CD4-positive, alpha-beta T cell (primary cell): ENCODE measurements at places on chromosomes 3 and 15.

GRCh38 chr15:41943543-41944312, 28.6 kb downstream of the EHD4 start:
- peaks cover 17% of the 10 kb centered on the region for H3K4me1 ChIP-seq
- no peak overlapping the region for H3K4me3 ChIP-seq
- no peak overlapping the region for H3K27ac ChIP-seq

GRCh38 chr3:114848082-114848481, 299.0 kb downstream of the ZBTB20 start:
- H3K4me3 ChIP-seq: no peak overlapping the region
- H3K36me3 ChIP-seq: no peaks in the 10 kb centered on the region

DNA sequence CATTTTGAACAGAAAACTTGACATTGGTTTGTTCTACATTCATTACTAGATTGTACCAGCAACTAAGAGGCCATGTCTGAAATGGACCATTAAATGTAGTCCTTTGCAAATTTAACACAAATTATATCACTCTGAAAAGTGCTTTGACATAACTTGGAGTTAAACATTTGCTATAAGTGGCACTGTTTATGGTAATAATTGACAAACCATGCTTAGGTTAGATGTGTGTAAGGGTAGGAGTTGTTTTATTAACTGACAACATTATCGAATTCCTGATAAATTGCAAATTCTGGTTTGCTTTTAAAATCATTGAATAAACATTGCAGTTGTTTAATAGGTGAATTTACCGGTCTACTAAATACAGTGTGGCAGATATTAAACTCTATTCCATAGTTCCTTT, 6.1 kb upstream of the TMEM207 start:
- H3K4me3 ChIP-seq: no peak overlapping the region
- no peaks in the 10 kb centered on the region for H3K36me3 ChIP-seq
- no peaks in the 10 kb centered on the region for H3K4me1 ChIP-seq
- no peak overlapping the region for H3K27ac ChIP-seq

GRCh38 chr3:111588527-111588926, 6.6 kb downstream of the ZBED2 start:
- no peak overlapping the region for H3K27ac ChIP-seq
- peaks cover 3% of the 10 kb centered on the region for H3K4me1 ChIP-seq
- H3K36me3 ChIP-seq: peaks cover 65% of the 10 kb centered on the region
- no peaks in the 10 kb centered on the region for H3K27me3 ChIP-seq
- DNase-seq: no peak

- H3K36me3 ChIP-seq: no peaks in the 10 kb centered on the region
- H3K27ac ChIP-seq: no peak within 1 kb of the TSS
- peak; percentile 27 for DNase-seq
These were observed at the start of gene MYEF2 for GRCh38 chr15:48177766-48178647. TSS of gene MYEF2 (minus strand) at chr15:48178295. CDS start at chr15:48178237, 58 bp downstream.

- no peaks in the 10 kb centered on the region for H3K27me3 ChIP-seq
- H3K4me3 ChIP-seq: no peak overlapping the region
- no peaks in the 10 kb centered on the region for H3K36me3 ChIP-seq
- H3K4me1 ChIP-seq: no peaks in the 10 kb centered on the region
- H3K27ac ChIP-seq: no peak overlapping the region
These were observed 72.8 kb downstream of the SLC9A9 start for GRCh38 chr3:143775459-143775858.

- H3K36me3 ChIP-seq: peaks cover 38% of the 10 kb centered on the region
- no peaks in the 10 kb centered on the region for H3K4me1 ChIP-seq
- no peak for DNase-seq
These were observed 37.7 kb downstream of the GPD1L start for GRCh38 chr3:32143849-32144757.

DNA sequence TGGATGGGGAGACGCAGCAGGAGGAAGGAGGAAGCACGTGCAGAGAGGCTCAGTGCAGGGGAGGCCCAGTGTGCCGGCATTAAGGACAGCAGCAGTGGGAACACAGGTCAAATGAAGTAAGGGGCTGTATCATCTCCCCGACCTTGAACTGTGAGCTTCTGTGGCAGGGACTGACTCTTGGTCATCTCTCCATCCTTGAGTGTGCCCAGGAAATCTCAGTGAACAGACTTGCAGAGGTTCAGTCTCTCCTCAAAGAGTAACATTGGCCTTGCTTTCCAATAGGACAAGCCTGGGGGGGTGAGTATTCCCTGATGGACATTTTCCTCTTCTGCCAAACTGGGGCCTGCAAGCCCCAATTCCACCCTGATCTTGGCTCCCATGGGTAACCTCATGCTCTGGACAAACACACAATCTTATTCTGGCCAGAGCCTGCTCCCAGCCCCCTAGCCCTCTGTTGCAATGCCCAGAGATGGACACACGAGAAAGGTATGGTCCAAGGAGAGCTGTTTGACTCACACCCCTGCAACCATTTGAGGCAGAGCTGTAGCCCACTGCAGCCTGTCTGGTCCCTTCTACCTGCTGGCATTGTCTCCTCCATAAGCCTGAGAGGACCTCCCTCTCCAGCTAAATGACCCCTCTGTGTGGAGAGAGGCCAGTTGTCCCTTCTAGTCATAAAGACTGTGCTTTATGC, 50.9 kb downstream of the TLE3 start:
- no peak overlapping the region for H3K4me3 ChIP-seq
- no peaks in the 10 kb centered on the region for H3K4me1 ChIP-seq
- H3K36me3 ChIP-seq: peaks cover 36% of the 10 kb centered on the region
- no peaks in the 10 kb centered on the region for H3K27me3 ChIP-seq

- no peak overlapping the region for H3K27ac ChIP-seq
- H3K4me1 ChIP-seq: peaks cover 7% of the 10 kb centered on the region
- H3K4me3 ChIP-seq: no peak overlapping the region
- DNase-seq: no peak
- H3K36me3 ChIP-seq: peaks cover 3% of the 10 kb centered on the region
- H3K27me3 ChIP-seq: no peaks in the 10 kb centered on the region
These were observed 29.6 kb downstream of the SFMBT1 start for GRCh38 chr3:53016236-53016635.

GRCh38 chr3:179107617-179108016, 36.0 kb upstream of the ZMAT3 start:
- no peaks in the 10 kb centered on the region for H3K4me1 ChIP-seq
- no peak for DNase-seq
- H3K27ac ChIP-seq: no peak overlapping the region
- H3K36me3 ChIP-seq: no peaks in the 10 kb centered on the region
- no peaks in the 10 kb centered on the region for H3K27me3 ChIP-seq
- H3K4me3 ChIP-seq: no peak overlapping the region

GRCh38 chr3:112303764-112304325, 9.8 kb upstream of the SLC9C1 start:
- H3K27me3 ChIP-seq: no peaks in the 10 kb centered on the region
- H3K27ac ChIP-seq: no peak overlapping the region
- no peak for DNase-seq
- H3K4me3 ChIP-seq: peak overlapping the region; percentile 60

- H3K27ac ChIP-seq: no peak overlapping the region
- peaks cover 80% of the 10 kb centered on the region for H3K36me3 ChIP-seq
- H3K27me3 ChIP-seq: no peaks in the 10 kb centered on the region
- no peak for DNase-seq
- H3K4me3 ChIP-seq: no peak overlapping the region
These were observed 21.3 kb downstream of the GORASP1 start for GRCh38 chr3:39086144-39086543.

DNA sequence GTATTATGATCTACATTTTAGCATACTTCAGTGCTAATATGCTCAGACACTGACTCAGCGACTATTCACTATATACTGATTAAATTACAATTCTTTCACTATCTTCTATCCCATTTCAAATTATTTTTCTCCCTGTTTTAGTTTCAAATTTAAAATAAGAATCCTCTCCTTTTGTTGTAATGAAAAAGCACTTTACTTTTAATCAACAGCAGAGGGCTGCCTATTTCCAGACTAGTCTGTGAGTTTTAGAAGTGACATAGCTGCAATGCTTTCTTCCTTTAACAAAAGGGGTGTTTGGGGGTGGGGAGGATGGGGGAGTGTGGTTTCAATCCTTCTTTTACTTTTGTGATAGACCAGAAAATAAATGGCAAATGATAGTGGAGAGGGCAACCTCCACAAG, 2.4 kb downstream of the NEDD4 start:
- H3K4me3 ChIP-seq: no peak overlapping the region
- H3K27me3 ChIP-seq: no peaks in the 10 kb centered on the region
- H3K36me3 ChIP-seq: no peaks in the 10 kb centered on the region
- peaks cover 9% of the 10 kb centered on the region for H3K4me1 ChIP-seq
- H3K27ac ChIP-seq: no peak overlapping the region
- no peak for DNase-seq

- no peak for DNase-seq
- no peak overlapping the region for H3K4me3 ChIP-seq
- H3K27ac ChIP-seq: no peak overlapping the region
These were observed 136.8 kb upstream of the ANKRD28 start for GRCh38 chr3:15934389-15935195.

DNA sequence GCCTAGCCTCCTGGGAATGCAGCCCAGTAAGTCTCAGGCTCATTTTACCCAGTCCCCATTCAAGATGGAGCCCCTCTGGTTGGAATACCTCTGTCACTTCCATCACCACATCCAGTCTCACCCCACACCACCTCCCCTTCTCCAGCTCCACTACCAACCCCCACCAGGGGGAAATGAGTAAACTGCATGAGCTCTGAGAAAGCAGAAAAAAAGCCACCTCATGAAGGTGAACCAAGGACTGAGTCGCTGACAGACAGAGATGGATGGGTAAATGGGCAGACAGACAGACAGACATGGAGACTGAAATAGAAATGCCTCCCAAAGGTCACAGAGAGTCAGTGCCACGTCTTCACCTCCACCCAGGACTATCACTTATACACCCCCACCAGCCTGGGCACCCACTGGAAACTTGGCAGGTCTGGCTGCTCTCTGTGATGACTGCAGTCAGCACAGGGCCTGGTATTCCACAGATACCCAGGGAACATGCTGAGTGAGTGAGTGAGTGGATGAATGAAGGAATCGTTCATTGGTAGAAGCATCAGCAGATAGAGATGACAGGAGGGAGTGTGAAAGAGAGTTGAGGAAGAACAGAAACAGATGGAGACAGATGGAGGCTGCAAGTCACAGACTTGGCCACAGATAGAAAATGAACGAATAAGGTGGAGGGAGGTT, 4.9 kb upstream of the LOXL1 start:
- H3K4me1 ChIP-seq: peaks cover 69% of the 10 kb centered on the region
- DNase-seq: no peak
- no peak overlapping the region for H3K27ac ChIP-seq

DNA sequence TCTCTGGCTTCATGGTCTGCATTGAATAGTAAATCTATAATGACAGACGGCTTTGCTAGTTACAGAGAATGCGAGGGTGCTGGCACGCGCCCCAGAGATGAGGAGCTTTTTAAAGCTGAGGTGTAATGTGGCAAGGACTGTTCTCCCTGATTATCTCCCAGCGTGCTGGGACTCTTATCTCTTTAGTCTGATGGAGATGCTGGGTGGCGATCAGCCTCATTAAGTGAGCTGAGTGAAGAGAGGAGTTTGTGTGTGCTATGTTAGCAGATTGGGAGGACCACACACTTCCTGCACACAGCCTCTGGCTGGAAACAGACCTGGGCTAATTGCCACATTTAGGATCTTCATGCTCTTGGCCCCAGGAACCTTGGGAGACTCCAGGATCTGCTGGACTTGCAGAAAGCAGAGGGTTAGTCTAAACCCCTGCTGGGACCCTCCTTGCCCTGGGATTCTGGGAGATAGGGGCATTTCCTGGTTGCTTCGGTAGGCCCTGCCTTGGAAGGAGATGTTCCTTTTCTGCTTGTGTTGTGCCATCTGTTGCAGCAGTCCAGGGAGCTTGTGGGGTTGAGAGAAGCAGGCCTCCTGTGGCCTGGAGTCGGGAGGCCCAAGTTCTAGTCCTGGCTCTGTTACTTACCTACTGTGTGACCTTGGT, 15.0 kb downstream of the PDIA5 start:
- H3K4me1 ChIP-seq: peaks cover 14% of the 10 kb centered on the region
- H3K4me3 ChIP-seq: no peak overlapping the region
- no peak for DNase-seq
- no peaks in the 10 kb centered on the region for H3K27me3 ChIP-seq
- no peaks in the 10 kb centered on the region for H3K36me3 ChIP-seq

GRCh38 chr3:193911784-193912340, 224.1 kb upstream of the HES1 start:
- no peaks in the 10 kb centered on the region for H3K36me3 ChIP-seq
- peak overlapping the region; percentile 16 for H3K27ac ChIP-seq
- H3K4me1 ChIP-seq: peaks cover 13% of the 10 kb centered on the region
- no peaks in the 10 kb centered on the region for H3K27me3 ChIP-seq
- no peak overlapping the region for H3K4me3 ChIP-seq
- no peak for DNase-seq

- no peak for DNase-seq
- H3K4me3 ChIP-seq: peak overlapping the region; percentile 19
- H3K27me3 ChIP-seq: no peaks in the 10 kb centered on the region
These were observed 31.2 kb upstream of the TNIK start for GRCh38 chr3:171491361-171491760.

GRCh38 chr15:78633348-78633747, 7.7 kb downstream of the CHRNB4 start:
- H3K27ac ChIP-seq: no peak overlapping the region
- no peaks in the 10 kb centered on the region for H3K36me3 ChIP-seq

- H3K27me3 ChIP-seq: no peaks in the 10 kb centered on the region
- H3K4me3 ChIP-seq: no peak overlapping the region
- peak overlapping the region; percentile 55 for H3K27ac ChIP-seq
- H3K4me1 ChIP-seq: peaks cover 57% of the 10 kb centered on the region
- peak; percentile 75 for DNase-seq
These were observed 157.3 kb upstream of the BHLHE40 start for GRCh38 chr3:4821975-4822374.

DNA sequence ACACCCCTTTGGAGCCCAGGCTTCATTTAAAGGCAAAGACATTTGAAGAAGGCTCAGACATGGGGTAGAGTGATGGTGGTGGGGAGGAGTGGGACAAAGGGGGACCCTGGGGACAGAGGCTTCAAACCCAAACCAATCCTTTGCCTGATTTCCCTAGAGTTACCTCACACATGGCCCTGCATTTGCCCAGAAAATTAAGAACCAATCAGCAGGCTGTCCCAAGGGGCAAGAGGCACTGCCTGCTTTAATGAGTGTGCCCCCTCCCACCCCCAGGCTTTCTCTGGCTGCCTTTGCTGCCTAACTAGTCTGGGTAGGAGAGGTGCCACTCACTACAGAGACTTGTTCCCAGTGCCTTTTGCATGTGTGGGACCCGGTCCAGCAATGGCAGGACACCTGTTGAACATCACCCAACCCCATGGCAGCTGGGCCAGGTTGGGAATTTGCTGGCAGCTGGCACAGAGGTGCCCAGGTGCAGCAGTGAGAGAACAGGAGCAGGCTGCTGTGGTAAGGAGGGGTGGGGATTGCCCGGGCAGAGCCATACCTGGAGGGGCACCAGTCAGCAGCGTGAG, 38.4 kb downstream of the CCDC33 start:
- peaks cover 7% of the 10 kb centered on the region for H3K27me3 ChIP-seq
- DNase-seq: no peak
- H3K4me3 ChIP-seq: no peak overlapping the region
- H3K27ac ChIP-seq: no peak overlapping the region
- H3K4me1 ChIP-seq: no peaks in the 10 kb centered on the region
- no peaks in the 10 kb centered on the region for H3K36me3 ChIP-seq

GRCh38 chr3:170075441-170076091, 37.8 kb downstream of the GPR160 start:
- H3K4me1 ChIP-seq: no peaks in the 10 kb centered on the region
- no peak overlapping the region for H3K4me3 ChIP-seq
- DNase-seq: no peak

GRCh38 chr15:34239151-34239808, 14.5 kb downstream of the EMC4 start:
- no peak overlapping the region for H3K27ac ChIP-seq
- no peaks in the 10 kb centered on the region for H3K4me1 ChIP-seq
- H3K27me3 ChIP-seq: no peaks in the 10 kb centered on the region
